Fibroblast of pulmonary artery (primary cell): ENCODE measurements at places on chromosomes 4 and X.

- DNase-seq = peak; percentile 16
These were observed 2.8 kb downstream of the RTL5 start for GRCh38 chrX:72128881-72129280.

DNA sequence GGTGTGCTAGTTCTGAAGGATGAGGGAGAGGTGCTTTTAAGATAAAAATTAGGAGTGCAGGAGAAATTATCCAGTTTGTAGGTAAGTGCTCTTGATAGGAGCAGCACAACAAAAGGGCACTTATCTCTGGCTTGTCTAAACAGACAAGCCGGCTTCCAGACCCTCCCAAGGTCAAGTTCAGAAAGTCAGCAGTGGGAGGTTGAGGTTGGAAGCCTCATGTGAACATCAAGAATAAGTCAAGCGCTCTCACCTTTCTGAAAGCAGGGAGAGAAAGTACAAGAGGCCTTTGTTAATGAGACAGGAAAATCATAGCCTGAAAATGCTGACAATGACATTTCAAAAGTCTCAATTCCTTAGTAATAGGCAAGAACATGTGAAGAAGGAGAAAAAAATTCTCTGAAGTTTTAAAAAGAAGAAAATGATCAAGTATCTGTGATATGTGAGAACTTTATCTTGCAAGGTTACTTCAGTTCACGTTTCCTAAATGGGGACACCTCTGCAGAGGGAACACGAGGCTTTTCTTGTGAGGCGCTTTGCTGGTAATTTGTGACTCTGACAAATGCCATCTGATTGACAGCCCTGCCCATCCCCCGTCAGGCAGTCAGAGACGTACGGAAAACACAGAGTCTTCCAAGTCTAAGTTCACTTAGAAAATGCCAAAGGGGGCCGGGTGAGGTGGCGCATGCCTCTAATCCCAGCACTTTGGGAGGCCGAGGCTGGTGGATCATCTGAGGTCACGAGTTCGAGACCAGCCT, 62.2 kb downstream of the TIGD2 start:
- no peak for DNase-seq

DNA sequence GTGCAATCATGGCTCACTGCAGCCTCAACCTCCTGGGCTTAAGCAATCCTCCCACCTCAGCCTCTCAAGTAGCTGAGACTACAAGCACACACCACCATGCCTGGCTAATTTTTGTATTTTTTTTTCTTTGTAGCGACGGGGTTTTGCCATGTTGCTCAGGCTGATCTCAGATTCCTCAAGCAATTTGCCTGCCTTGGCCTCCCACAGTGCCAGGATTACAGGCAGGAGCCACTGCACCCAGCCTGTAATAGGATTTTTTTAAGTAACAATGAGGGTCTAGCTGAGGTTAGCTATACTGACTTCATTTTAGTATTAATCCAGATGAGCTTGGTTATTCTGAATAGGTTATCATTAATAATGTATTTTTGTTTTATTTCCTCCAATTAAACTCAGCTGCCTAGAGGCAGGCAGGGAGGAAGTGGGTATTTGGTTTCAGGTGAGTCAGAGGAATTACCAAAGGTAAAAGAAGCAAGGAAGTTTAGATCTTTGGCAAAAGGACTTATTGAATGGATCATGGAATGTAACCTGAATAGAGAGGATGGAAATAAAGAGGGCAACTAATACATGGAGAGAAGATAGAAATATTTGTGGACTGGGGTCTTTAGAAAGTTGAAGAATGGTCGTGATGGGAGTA, 1023.3 kb upstream of the TENM3 start:
- DNase-seq = no peak

GRCh38 chr4:185813133-185813532, 1.1 kb upstream of the SORBS2 start:
- DNase-seq = no peak

DNA sequence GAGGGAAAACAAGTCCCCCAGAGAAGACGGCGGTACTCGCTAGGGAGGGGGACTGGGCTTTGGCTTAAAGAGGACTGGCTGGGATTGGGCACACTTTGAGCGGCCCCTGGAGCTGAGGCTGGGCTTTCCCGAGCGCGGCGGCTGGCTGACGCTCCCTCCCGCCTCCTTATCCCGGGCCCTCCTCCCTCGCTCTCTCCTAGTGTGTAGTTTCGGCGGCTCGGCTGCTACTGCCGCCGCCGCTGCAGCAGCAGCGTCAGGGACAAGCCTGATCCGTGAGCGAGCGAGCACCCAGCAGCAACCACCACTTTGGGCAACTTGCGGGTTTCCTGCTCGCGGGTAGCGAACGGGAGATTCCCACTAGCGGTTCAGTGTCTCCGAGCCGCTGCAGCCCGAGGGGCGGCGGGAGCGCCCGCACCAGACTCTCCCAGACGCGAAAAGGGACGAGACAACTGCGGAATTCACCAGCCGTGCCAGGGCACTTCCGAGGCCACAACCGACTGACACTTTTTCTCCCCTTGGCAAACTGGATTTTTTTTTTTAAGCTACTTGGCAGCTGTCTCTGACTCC, 632 bp upstream of the PCDH7 start:
- peak; percentile 65 for DNase-seq
